ENCODE measurements at places on chromosomes 1 and 21.

- DNase-seq = no peak
Measured at GRCh38 chr1:159959451-159959850, 5.4 kb upstream of the SLAMF9 start.

DNA sequence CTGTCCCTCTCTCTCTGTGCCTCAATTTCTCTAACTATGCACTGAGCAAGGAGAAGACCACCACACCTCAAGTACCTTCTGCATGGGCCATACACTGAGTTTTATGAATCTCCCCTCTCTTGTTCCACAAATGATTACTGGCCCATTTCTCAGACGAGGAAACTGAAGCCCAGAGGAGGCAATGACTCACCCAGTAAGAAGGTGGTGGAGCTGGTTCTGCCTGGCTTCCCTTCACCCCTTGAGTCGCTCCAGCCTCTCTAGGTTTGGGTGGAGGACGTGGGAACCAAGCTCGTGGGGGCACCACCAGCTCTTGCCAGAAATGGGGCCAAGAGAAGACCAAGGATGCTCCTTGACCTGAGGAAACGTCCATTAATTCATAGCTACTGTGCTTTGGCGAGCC is 21.3 kb upstream of the RUNX3 start:
- DNase-seq = no peak

- peak; percentile 53 for DNase-seq
Measured at GRCh38 chr1:24932284-24932683, 2.2 kb upstream of the RUNX3 start.

DNA sequence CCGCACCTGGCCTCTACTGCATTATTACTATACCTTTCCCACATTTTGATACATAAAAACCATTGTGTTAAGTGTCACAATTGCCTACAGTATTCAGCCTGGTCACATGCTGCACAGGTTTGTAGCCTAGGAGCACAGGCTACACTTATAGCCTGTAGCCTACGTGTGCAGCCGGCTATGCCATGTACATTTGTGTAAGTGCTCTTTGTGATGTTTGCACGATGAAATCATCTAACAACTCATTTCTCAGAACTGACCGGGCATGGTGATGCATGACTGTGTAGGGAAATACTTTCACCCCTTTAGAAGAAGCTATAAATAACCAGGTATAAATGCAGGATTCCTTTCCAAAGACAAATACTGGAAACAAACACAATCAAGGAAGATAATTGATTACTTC is 12.1 kb downstream of the ERG start:
- no peak for DNase-seq

- DNase-seq = no peak
Measured at GRCh38 chr1:184101141-184101540, 49.6 kb downstream of the TSEN15 start.

DNA sequence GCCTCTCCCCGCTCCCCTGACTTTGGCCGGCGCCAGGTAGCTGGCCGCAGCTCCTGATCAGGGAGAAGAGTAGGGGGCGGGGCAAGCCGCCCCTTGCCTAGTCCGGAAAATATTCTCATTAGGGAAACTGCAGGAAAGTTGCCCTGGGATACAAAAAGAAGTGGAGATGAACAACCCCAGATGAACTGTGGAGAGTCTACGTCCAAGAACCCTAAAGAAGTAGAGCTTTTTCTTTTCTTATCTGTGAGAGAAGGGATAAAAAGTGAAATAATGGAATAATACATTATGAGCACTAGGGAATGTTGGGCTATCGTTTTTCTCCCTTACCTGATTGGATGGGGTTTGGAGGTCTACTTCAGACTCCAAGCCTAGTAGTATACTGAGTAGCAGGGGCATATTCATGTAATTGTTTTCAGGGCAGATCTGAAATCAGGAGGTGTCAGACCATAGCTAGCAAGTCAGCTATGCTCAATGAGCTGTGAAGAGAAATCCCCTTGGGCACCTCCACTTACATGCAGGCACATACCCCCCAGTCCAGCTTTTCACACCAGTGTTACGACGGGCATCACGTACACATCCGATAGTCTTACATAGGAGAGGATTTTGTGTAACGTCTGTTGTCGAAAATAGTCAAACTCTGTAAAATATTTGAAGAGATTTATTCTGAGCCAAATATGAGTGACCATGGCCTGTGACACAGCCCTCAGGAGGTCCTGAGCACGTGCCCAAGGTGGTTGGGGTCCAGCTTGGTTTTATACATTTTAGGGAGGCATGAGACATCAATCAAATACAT is 1.7 kb upstream of the DUSP10 start:
- no peak for DNase-seq

GRCh38 chr1:87829360-87829759 is 500.7 kb downstream of the LMO4 start:
- no peak for DNase-seq

GRCh38 chr1:42761567-42761966 is 5.3 kb downstream of the P3H1 start:
- no peak for DNase-seq

DNA sequence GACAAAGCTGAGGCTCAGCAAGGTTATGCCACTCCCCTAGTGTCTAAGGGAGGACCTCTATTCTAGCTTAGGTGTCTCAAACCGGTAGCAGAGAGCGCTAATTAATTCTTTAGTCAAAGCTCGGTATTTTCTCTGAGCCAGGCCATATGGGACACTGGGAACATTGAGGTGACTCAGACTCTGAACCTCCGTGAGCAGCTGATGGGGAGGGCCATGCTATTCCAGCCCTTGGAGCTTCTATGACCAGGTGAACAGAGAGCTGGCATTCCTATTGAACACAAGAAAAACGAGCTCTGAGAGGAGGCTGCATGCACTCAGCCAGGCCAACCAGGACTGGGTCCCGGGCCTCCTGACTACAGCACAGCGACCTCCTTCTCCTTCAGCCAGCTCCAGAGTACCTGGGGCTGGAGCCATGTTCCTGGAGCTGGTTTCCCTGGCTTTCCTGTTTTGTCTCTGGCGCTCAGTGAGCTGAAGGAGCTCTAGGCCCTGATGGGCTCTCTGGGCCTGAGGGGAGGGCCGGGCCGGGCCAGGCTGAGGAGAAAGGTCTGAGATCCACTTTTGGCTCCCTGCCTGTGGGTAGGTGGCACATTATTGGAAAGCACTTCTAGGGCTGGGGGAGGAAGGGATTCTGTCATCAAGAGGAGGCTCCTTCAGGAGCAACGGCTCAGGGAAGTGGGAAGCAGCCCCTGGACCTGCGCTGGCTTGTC is 37.0 kb downstream of the SLC9A1 start:
- no peak for DNase-seq

DNA sequence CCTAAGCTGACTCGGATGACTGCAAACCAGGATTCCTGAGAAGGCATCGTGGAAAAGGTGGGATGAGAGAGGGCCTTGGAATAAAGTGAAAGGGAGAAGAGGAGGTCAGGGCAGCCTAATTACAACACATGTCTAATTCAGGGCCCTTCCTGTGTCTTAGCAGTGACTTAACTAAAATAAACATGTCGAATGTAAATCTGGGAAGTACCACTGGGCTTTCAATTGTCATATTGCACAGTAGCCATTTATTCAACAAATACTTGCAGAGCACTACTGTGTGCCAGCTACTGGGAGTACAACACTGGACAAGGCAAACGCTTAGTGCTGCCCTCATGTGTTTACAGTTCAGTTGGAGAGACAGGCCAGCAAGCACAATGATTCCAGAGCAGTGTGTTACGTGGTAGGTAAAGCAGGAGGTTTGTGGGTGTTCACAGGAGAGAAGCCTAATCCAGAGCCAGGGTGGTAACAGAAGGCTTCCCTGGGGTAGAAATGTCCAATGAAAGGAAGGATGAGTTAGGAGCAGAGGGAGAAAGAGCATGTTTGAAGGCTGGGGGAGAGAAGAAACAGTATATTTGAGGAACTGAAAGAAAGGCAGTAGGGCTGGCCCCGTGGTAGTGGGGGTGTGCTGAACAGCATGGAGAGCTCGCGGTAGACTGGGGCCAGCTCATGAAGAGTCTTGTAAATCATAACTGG is 38.0 kb upstream of the RASAL2 start:
- DNase-seq = no peak

GRCh38 chr1:107297681-107298080 is 156.8 kb downstream of the NTNG1 start:
- DNase-seq = no peak

DNA sequence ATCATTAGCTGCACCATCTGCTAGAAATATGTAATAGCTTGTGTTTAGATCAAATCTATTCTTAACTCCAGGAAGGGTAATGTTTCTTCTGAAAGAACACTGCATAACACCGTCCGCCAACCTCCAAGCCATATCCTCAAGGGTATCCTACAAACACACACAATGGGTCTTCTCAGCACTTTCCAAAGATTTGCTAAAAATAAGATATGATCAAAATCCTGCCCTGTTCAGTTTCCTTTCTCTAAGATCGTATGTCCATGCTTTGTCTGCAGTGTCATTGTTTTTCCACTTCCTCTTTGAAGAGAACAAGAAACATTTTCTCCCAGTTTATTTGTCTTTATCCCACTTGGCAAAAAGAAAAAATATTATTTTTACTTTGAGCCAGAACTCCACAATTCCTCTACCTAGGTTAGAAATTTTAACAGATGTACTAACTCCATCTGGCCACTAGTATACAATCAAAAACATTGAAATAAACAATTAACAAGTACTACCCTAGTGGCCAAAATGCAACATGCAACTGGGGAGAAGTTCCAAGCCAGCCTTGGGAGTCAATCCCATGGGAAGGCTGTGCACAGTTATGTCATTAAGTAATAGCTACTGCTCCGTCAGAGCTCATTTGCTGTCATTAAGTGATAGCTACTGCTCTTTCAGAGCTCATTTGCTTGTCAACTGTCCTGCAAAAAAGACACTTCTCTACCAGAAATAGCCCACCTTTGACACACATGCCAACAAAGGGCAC is 37.8 kb downstream of the FRRS1 start:
- no peak for DNase-seq

DNA sequence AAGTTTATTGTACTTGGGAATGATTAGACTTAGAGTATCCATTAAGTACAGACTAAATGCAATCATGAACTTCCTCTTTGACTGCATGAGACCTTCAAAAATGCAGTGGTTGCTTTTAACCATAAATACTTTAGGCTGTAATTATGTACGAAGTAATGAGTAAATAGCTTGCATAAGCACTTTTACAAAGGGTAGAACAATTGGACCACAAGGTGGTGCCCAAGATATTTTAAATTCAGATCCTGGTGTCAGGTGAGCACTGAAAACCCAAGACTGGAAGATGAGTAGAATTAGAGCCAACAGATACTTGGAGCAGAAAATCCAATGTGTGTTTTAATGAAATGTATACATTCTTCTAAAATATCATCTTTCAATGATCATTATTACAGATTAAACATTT is 43.4 kb upstream of the RHOU start:
- no peak for DNase-seq

- no peak for DNase-seq
Measured at GRCh38 chr1:31154000-31154631, 85.6 kb downstream of the NKAIN1 start.

GRCh38 chr1:30197639-30198450 is 525.5 kb downstream of the MATN1 start:
- DNase-seq = no peak

GRCh38 chr1:160801836-160802580 is 6.0 kb downstream of the LY9 start:
- no peak for DNase-seq

- no peak for DNase-seq
Measured at GRCh38 chr1:84720221-84720780, 30.0 kb upstream of the SSX2IP start.

GRCh38 chr1:53446051-53446450 is 13.1 kb upstream of the DMRTB1 start:
- DNase-seq = no peak

- DNase-seq = no peak
Measured at GRCh38 chr1:92363401-92363800, 64.5 kb downstream of the RPAP2 start.

DNA sequence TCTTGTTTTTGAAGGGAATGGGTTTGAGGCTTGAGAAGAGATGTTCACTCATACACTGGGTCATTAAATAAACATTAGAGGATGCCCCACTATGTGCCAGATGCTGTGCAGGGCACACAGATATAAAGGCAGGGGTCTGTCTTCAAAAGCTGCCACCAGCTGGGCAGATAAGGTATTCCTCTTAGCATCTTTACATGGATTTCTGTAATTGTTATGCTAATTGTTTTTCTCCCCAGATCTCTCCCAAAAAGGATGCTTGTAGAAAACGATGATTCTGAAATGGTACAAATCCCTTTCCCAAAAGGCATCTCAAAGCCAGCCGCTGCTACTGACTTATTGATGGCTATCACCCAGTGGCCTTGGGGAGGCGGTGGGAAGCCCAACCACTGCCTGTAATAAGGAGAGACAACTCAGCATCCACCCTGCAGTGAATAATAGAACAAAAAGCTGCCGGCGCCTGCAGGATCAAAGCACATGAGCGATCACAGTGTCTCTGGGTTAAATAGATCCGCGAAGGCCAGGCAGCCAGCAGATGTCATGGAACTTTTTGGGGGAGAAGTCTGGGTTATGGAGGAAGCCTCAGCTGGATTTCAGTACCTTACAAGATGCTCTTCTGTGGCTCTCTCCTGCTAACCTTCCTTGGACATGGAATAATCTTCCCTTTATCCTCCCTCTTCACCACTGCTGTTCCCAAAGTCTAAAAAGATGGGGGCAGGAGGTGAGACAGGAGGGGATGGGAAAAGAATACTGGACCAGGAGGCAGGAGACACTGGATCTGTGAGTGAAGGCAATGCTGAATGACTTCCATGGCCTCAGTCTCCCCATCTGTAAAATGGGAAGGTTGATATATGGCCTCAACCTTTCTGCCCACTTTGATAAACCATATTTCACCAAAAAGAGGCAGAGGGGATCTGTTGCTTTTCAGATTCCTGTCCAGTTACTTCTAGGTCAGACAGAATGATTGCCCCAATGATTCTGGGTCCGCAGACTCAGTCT is 54.8 kb upstream of the CD34 start:
- DNase-seq = no peak

GRCh38 chr1:47508702-47509431 is 71.0 kb downstream of the FOXD2 start:
- DNase-seq = no peak

GRCh38 chr1:116178837-116179236 is 67.6 kb downstream of the MAB21L3 start:
- DNase-seq = no peak

DNA sequence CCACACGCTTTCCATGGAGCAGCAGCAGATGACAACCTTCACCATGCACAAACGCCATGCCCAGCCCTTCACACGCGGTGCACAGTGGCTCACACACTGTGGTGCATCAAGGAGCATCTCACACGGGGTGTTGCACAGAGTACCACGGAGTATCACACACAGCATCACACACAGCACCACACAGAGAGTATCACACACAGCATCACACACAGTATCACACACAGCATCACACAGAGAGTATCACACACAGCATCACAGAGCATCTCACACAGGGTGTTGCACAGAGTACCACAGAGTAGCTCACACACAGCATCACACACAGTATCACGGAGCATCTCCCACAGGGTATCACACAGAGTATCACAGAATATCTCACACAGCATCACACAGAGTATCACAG is 122.2 kb upstream of the RAB4A start:
- DNase-seq = no peak

DNA sequence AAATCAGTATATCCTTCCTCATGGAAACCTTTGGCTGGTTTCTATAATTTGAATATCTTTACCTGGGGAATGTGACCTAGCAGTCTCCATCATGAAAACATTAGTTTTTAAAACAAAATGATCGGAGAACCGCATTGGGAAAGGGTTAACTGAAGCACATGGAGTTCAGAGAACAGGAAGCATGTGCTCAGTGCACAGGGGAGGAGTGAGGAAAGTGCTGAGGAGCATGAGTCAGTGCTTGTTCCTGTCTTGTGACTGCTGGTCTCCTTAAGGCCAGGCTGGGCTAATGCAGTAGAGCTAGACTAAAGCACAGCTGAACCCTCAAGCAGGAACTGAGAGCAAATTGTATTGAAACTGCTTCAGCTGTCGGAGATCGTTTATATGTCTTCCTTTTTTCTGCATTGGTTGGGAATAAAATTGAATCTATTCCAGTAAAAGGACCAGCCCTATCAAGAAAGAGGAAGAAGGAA is 5.8 kb downstream of the IFI16 start:
- DNase-seq = peak; percentile 46
